ENCODE measurements at places on chromosomes 12 and 14. TPM values are rescaled to one million over a fixed set of nuclear protein-coding genes. Genes with fewer than 3 reads are reported as not detected.

The PTGDR gene
- total RNA-seq: not detected

The IKBIP gene
- total RNA-seq: 46.1 TPM

The KITLG gene
- total RNA-seq: 39.6 TPM

The PTPRO gene
- total RNA-seq: not detected

The KRT86 gene
- total RNA-seq: not detected

The NXPH4 gene
- total RNA-seq: 0.19 TPM

The YAF2 gene
- total RNA-seq: 13.7 TPM

The KLHL33 gene
- not detected for total RNA-seq

The NOS1 gene
- total RNA-seq: not detected
